ENCODE measurements at places on chromosomes 6 and 20.
A peak's percentile ranks its signal among the peaks of the same experiment; 100 is the strongest.

GRCh38 chr6:20705741-20706140, 171.5 kb downstream of the CDKAL1 start:
- H3K4me3 ChIP-seq = no peak overlapping the region
- H3K27ac ChIP-seq = no peak overlapping the region
- no peaks in the 10 kb centered on the region for H3K36me3 ChIP-seq
- H3K27me3 ChIP-seq = no peaks in the 10 kb centered on the region
- no peak for DNase-seq

DNA sequence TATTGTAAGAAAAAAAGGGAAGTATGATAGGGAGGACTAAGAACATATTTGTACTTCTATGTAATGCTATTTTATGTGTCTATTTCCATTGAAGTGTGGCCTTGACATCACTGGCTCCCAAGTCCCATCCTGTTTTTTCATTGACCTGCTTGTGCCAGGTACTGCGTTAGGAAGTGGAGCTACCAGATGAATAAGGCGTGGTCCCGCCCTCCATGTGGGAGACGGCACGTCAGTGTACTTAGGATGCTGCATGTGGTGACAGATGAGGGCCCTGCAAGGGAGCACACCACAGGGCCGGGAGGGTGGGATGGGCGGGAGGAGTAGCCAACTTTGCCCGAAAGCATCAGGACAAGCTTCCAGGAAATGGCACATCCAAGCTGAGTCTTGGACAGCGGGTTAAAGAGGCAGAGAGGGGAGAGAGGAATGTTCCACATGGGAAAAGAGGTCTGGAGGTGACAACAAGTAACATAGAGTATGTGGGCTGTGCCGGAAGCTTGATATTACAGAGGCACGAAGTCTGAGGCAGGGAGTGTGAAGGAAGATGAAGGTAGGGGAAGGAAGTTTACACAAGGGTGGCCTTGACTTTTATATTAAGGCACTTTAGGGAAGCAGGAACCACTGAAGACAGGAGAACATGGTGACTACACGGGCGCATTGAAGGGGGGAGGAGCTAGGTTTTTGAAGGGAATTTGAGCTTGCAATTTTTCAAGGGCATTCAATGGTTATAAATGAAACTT, 140.6 kb downstream of the MTHFD1L start:
- H3K4me1 ChIP-seq = peaks cover 17% of the 10 kb centered on the region
- no peaks in the 10 kb centered on the region for H3K36me3 ChIP-seq
- DNase-seq = no peak
- peak overlapping the region; percentile 62 for H3K27ac ChIP-seq
- H3K27me3 ChIP-seq = no peaks in the 10 kb centered on the region

GRCh38 chr20:11846131-11846530, 71.6 kb upstream of the BTBD3 start:
- H3K4me3 ChIP-seq = no peak overlapping the region
- H3K36me3 ChIP-seq = no peaks in the 10 kb centered on the region
- no peaks in the 10 kb centered on the region for H3K27me3 ChIP-seq

DNA sequence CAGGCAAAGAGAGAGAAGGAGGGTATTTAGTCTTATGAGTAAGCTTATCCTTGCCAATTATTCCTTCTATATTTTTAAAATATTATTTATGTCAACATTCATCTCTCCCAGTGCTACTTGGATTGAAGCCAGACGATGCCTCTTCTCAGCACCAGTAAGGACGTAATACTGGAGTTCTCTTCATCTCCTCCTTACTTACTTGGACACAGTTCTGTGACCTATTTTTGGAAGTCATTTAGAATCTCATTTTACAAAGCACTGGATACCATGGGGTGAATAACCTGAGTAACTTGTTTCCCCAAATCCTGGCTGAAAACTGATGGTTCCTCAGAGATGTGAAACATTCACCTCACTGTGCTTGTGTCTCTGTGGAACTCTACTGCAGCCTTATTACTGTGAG, 137.4 kb upstream of the LAMP5 start:
- H3K36me3 ChIP-seq = no peaks in the 10 kb centered on the region
- no peak for DNase-seq
- H3K27me3 ChIP-seq = no peaks in the 10 kb centered on the region
- H3K4me3 ChIP-seq = no peak overlapping the region
- H3K27ac ChIP-seq = no peak overlapping the region

- no peak overlapping the region for H3K4me3 ChIP-seq
- no peaks in the 10 kb centered on the region for H3K36me3 ChIP-seq
- no peaks in the 10 kb centered on the region for H3K4me1 ChIP-seq
Observed at GRCh38 chr6:165686596-165687365, 23.7 kb upstream of the PDE10A start.

GRCh38 chr6:31422587-31422986, 19.2 kb downstream of the MICA start:
- H3K4me1 ChIP-seq = no peaks in the 10 kb centered on the region
- no peaks in the 10 kb centered on the region for H3K27me3 ChIP-seq
- H3K36me3 ChIP-seq = no peaks in the 10 kb centered on the region
- DNase-seq = no peak
- no peak overlapping the region for H3K4me3 ChIP-seq
- no peak overlapping the region for H3K27ac ChIP-seq

DNA sequence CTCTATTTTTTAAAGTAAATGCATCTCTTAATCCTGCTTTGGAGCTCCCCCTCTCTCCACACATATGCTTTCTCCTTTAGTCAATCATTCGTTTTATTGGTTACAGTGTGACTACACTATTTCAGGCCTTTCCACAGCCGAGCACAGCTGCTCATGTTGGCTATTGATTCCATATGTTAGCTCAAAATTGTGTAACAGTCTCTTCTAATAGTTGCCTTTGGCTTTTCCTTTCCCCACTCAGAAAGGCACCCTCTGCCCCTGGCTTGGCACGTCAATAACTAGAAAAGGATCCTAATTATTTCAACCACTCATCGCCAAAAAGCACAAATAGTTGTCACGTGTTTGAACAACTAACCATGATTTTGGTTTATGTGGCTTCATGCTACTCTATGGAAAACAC, 410.3 kb upstream of the SLC35B3 start:
- DNase-seq = no peak
- no peaks in the 10 kb centered on the region for H3K4me1 ChIP-seq
- H3K36me3 ChIP-seq = no peaks in the 10 kb centered on the region
- no peak overlapping the region for H3K27ac ChIP-seq
- H3K4me3 ChIP-seq = no peak overlapping the region

GRCh38 chr6:55669028-55669427, 90.0 kb upstream of the HMGCLL1 start:
- no peak overlapping the region for H3K27ac ChIP-seq
- no peaks in the 10 kb centered on the region for H3K36me3 ChIP-seq
- no peaks in the 10 kb centered on the region for H3K27me3 ChIP-seq
- H3K4me3 ChIP-seq = no peak overlapping the region
- no peaks in the 10 kb centered on the region for H3K4me1 ChIP-seq

- no peaks in the 10 kb centered on the region for H3K36me3 ChIP-seq
- no peak overlapping the region for H3K4me3 ChIP-seq
- H3K27ac ChIP-seq = no peak overlapping the region
- no peaks in the 10 kb centered on the region for H3K27me3 ChIP-seq
- H3K4me1 ChIP-seq = no peaks in the 10 kb centered on the region
Observed at GRCh38 chr6:110664933-110665332, 150.3 kb downstream of the CDK19 start.

- H3K4me3 ChIP-seq = no peak overlapping the region
- no peaks in the 10 kb centered on the region for H3K4me1 ChIP-seq
- H3K27ac ChIP-seq = no peak overlapping the region
- no peak for DNase-seq
- H3K36me3 ChIP-seq = no peaks in the 10 kb centered on the region
Observed at GRCh38 chr20:61129311-61129710, 122.8 kb upstream of the CDH4 start.

GRCh38 chr20:38747495-38748096, 664 bp upstream of the ACTR5 start:
- peak; percentile 47 for DNase-seq
- peak overlapping the region; percentile 90 for H3K4me3 ChIP-seq
- H3K4me1 ChIP-seq = peaks cover 5% of the 10 kb centered on the region
- H3K36me3 ChIP-seq = no peaks in the 10 kb centered on the region
- no peak overlapping the region for H3K27ac ChIP-seq
- no peaks in the 10 kb centered on the region for H3K27me3 ChIP-seq

DNA sequence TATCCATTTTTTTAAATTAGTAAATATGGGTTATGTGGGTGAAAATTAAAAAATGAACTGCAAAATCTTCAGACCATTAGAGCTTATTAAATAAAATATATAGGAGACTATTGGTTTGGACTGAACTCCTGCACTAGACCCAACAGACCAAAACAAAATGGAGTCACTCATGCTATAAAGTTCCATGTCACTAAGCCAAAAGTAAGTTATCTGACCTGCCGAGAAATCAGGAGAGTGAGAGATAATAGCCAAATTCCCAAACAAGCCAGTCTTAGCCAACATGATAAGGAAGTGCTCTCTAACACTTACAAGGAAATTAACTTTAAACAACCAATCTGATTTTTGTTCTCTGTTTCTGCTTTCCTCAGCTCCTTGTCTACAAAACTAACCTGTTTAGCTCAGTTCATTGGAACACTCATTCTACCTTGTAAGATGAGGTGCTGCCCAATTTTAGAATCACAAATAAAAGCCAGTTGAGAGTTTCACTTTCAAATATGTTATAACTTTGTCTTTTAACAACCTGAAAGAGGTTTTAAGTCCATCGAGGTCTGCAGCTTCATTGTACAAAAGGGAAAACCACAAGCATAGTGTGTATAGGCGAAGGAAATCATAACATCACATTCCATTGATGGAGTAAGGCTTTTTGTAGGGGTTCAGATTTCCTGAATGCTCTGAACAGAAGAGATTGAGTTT, 220.5 kb downstream of the TENT5A start:
- DNase-seq = no peak
- no peak overlapping the region for H3K4me3 ChIP-seq
- H3K27ac ChIP-seq = no peak overlapping the region
- no peaks in the 10 kb centered on the region for H3K4me1 ChIP-seq
- H3K27me3 ChIP-seq = no peaks in the 10 kb centered on the region

- H3K36me3 ChIP-seq = no peaks in the 10 kb centered on the region
- H3K4me3 ChIP-seq = no peak within 1 kb of the TSS
- no peaks in the 10 kb centered on the region for H3K27me3 ChIP-seq
- DNase-seq = no peak
- peaks cover 4% of the 10 kb centered on the region for H3K4me1 ChIP-seq
Observed at GRCh38 chr6:56642366-56643261, at the start of gene DST. DST (minus strand) TSS chr6:56642889.

DNA sequence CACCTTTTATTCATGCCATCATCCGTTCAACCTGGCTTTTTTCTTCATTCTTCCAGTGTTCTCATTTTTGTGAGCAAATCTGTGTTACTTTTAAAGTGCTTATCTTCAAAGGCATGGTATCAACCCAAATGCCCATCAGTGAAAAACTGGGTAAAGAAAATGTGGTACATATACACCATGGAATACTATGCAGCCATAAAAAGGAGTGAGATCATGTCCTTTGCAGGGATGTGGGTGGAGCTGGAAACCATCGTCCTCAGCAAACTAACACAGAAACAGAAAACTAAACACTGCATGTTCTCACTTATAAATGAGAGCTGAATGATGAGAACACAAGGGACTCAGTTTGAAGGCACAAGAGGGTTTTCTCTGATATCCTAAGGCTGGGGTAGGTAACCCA, 130.3 kb downstream of the CCDC170 start:
- no peaks in the 10 kb centered on the region for H3K36me3 ChIP-seq
- no peaks in the 10 kb centered on the region for H3K4me1 ChIP-seq
- no peak for DNase-seq
- H3K4me3 ChIP-seq = no peak overlapping the region
- H3K27ac ChIP-seq = no peak overlapping the region

DNA sequence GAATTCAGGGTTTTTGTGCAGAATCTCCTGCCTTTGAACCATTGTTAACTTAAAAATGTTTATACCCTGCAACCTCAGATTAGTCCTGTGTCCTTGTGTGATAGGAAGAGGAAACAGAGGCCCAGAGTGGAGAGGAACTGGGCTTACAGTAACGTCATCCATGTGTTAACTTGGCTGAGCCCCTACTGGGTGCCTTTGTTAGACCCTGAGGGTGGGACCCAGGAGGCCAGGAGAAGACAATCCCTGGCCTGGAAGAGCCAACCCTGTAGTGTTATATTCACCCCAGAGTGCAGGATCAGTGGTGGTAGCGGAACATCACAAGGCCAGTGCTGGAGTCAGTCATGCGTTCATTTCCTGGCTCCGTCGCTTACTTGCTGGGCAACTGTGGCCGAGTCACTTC, 10.6 kb downstream of the MYLK2 start:
- H3K36me3 ChIP-seq = no peaks in the 10 kb centered on the region
- no peaks in the 10 kb centered on the region for H3K27me3 ChIP-seq
- H3K4me1 ChIP-seq = no peaks in the 10 kb centered on the region

GRCh38 chr6:136034422-136034821, 182.9 kb downstream of the PDE7B start:
- H3K36me3 ChIP-seq = no peaks in the 10 kb centered on the region
- no peaks in the 10 kb centered on the region for H3K27me3 ChIP-seq
- peaks cover 14% of the 10 kb centered on the region for H3K4me1 ChIP-seq
- DNase-seq = no peak
- H3K27ac ChIP-seq = no peak overlapping the region
- no peak overlapping the region for H3K4me3 ChIP-seq

DNA sequence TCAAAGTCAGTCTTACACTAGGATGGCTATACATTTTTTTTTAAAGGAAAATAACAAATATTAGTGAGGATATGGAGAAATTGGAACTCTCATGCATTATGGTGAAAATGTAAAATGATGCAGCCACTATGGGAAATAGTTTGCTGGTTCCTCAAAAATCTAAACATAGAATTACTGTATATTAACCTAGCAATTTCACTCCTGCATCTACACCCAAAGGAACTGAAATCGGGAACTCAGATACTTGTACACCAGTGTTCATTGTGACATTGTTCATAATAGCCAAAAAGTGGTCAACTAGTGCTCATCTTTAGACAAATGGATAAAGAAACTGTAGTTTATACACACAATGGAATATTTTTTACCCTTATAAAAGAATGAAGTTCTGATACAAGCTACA, 110.7 kb downstream of the UTRN start:
- no peaks in the 10 kb centered on the region for H3K27me3 ChIP-seq
- H3K36me3 ChIP-seq = no peaks in the 10 kb centered on the region
- H3K4me3 ChIP-seq = no peak overlapping the region
- no peak overlapping the region for H3K27ac ChIP-seq

DNA sequence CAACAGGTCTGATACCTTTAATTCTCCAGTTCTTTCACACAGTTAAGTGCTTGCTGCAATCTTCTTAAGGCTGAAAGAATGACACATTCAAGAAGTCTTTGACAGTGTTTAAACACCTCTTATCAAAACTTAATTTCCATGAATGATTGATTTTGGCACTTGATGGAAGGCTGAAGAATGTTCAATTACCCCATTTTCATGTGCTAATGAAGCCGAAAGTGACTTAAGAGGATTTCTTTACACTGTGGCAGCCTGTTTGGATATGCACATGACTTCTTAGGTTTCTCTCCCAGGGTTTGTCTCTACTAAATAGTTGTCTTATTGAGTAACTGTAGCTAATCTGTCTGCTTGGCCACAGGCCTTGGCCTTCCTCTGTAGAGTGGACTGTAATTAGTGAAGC, 81.1 kb upstream of the PRDM1 start:
- no peaks in the 10 kb centered on the region for H3K36me3 ChIP-seq
- H3K27me3 ChIP-seq = no peaks in the 10 kb centered on the region
- H3K27ac ChIP-seq = no peak overlapping the region
- no peaks in the 10 kb centered on the region for H3K4me1 ChIP-seq
- no peak for DNase-seq
- H3K4me3 ChIP-seq = no peak overlapping the region
